Kasumi-1 (cell line): ENCODE measurements at places on chromosomes 3 and 15.

DNA sequence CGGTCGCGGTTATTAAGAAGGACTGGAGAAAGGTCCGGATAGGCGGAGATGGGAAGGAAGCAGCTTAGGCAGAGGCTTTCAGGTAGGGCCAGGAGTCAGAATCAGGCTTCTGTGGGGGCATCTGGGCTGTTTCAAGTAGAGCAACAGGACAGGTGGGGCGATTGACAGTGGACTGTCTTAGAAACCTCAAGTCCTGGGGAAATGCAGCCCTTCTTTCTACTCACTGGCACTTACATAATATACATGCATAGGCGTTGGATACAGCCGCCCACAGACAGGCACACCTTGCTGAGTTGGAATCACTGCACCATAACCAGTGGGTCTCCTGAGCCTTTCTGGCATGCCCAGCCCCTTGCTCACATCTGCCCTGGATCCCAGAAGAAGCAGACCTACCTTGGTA, 730 bp downstream of the MYD88 start:
- DNase-seq: peak; percentile 20

- DNase-seq: no peak
These were observed 37.9 kb upstream of the RPL32 start for GRCh38 chr3:12879191-12879815.

- DNase-seq: no peak
These were observed 55.7 kb upstream of the PLXND1 start for GRCh38 chr3:129662191-129662608.

GRCh38 chr3:171875923-171876412, 32.8 kb downstream of the TMEM212 start:
- DNase-seq: no peak

DNA sequence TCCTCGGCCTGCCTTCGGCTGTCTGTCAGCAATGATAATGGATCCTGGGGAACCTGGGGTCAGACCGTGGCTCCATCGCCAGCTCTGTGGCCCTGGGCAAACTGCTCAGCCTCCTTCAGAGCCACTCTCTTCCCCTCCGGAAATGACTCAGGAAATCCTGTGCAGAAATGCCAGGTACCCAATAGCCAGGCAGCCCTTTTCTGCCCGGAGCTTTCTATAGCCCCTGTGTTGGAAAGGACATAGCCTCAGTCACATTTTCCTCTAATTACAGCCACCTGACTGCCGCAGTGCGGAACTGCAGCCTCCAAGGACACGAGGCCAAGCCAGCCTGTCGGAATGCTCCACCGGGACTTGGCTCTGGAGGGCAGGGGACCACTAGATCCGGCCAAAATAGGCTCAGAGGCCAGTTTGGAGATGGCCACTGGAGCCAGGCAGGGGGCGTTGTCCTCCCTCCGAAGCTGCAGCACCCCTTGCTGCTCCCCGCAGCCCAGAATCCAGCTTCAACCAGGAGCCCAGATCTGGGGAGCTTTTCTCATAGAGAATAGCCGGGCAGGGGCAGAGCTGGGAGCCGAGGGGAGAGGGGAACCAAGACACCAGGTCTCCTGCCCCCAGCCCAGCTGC, 11.6 kb upstream of the ZXDC start:
- peak; percentile 40 for DNase-seq

DNA sequence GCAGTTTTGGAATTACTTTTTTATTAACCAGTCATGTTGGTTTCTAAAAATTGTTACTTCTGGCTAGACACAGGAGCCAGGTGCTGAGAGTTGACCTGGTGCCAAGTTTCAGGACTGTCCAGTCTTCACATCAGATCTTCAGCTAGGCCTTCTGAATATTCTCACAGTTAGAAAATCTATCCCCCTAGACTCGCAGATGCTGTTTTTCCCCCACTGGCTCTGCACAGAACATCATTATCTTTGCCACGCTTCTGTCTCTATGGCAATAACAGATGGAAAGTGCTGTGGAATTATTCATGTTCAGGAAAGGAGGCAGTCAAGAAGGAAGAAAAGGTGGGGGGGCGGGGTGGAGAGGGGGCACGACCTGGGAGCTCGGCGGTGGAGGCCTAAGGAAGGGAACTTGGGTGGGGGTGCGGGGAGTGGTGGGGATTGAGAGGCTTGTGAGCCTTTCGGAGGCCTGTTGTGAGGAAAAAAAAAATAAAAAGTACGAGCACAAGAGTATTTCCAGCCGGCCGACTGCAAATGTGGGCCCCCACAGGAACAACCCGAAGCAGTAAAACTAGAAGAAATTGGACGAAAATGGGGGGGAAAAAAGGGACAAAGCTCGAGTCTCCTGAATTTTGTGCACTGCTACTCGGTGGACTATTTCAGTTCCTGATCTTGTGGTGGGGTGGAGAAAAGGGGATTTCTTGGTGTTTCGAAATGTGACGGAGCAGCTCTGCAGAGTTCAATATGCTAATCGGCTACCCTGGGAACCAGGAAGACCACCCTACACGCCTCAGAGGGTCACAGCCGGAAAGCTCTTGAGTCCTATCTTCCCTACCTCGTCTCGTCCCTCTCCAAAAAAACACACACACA, 1.5 kb upstream of the SKIL start:
- peak; percentile 63 for DNase-seq

- DNase-seq: peak; percentile 29
These were observed 763 bp downstream of the KBTBD8 start for GRCh38 chr3:66998904-66999235.

- peak; percentile 50 for DNase-seq
These were observed at the start of gene PRRT3 for GRCh38 chr3:9951962-9952805. TSS of gene PRRT3 (minus strand) at chr3:9952408. CDS start at chr3:9950115, 2,293 bp downstream.

- no peak for DNase-seq
These were observed 169.3 kb upstream of the STAC start for GRCh38 chr3:36210840-36211651.

DNA sequence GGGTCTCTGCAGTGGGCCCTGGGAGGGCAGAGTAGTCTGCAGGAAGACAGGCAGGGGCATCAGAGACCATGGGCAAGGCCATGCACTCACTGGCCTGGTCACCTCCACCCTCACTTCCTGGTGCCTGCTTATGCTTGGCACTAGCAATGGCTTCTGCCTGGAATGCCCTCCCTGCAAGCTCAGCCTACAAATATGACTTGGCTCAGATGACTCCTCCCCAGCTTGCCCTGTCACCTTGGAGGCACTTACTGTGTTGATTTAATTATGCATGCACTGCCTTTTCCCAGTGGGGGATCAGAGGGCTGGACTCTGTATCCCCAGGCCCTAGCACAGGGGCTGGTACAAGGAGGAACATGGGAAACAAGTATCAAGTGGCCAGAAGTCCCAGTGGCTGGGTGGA, 7.8 kb downstream of the C3orf18 start:
- DNase-seq: no peak
